ENCODE measurements at places on chromosomes 6 and 20.

GRCh38 chr20:57173041-57173440, 93.4 kb downstream of the BMP7 start:
- no peak for DNase-seq

- DNase-seq = no peak
Observed at GRCh38 chr20:22716821-22717351, 132.5 kb upstream of the FOXA2 start.

DNA sequence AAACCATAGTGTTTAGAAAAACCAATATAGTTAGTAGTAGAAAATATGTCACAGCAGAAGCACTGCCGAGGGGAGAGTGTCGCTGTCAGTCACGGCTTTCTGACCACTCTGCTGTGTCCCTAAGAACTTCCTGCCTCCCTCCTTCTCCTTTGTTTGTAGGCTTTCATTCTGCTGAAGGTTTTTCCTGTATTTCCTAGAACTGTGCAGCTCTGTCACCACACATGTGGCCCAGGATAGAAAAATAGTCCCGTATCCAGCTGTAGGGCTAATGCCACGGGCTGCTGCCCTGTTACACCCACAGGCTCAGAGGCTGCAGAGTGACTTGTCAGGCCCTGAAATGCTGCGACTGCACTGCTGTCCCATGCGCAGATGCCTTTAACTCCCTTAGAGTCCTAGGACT, 52.6 kb upstream of the SYNJ2 start:
- DNase-seq = no peak

DNA sequence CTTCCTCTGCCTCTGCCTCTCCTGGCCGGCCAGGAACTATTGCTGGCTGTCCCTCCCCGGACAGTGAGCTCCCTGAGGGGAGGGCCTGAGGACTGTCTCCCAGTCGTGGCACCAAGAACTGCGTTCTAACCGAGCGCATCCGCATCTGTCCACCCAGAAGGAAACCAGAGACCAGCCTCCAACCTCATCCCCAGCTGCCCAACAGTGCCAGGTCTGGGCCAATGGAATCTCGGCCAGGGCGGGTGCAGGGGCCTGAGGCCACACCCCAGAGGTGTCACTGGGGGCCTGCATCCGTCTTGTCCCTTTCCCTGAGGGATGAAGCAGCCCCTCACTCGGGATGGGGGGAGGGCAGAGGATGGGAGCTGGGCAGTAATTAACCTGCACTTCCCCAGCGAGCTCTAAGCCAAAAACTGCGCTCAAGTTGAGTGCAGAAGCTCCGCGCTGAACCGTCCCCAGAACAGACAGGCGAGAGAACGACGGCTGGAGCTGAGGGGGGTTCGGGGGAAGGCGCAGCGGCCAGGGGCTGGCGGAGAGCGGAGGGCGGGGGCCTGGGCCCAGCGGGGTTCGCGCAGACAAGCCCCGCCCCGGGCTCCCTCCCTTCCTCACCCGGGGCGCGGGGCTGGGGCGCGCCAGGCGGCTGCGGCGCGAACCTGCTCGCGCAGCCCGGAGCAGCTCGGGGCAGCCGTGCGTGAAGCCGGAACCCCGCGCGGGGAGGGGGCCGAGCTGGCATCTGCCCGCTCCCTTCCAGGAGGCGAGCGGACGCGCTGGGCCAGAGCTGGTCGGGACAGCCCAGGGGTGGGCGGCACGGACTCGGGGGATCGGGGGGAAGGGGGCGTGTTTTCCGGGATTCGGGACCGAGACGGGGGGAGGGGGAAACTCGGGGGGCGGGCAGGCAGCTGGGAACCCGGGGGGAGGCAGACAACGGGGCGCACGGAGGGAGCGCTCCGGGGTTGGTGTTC, 1.4 kb downstream of the TFEB start:
- no peak for DNase-seq

- DNase-seq = no peak
Observed at GRCh38 chr6:149089510-149089909, 228.0 kb upstream of the TAB2 start.

DNA sequence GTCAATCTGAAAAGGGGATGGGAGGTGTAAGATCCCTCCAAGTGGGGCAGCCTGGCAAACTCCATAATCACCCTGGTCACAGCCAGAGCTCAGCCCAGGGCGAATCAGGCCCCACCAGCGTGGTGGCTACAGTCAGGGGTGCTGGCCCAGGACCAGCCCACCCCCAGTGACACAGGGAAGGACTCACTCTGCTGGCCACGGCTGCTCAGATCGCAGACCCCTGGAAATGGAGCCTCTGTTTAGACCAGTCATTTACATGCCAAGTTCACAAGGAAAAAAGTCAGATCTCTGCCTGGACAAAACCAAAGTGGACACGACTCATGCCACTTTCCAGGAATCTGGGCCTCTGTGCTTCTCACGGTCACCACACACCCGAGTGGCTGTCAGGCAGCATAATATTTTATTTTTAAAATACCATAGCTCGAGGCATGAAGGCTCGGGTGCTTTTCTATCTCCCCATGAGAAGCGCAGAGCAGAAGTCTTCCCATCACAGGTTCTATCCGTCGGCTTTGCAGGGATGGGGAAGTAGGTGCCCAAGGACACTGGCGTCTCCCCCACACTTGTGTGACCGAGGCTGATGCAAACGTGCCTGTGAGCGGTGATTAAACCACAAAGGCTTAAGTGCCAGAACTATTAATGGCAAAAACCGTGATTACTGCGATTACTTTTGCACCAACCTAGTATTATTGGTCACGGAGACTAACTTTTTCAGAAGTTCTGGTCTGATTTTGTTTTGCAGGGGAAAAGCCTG, 13.0 kb downstream of the PXDC1 start:
- peak; percentile 62 for DNase-seq

- no peak for DNase-seq
Observed at GRCh38 chr6:84346372-84346771, 118.9 kb upstream of the CEP162 start.
